AG09309 (cell line): ENCODE measurements at places on chromosomes 13 and 19.

GRCh38 chr13:93268327-93269028, 41.9 kb downstream of the GPC6 start:
- no peak for DNase-seq

DNA sequence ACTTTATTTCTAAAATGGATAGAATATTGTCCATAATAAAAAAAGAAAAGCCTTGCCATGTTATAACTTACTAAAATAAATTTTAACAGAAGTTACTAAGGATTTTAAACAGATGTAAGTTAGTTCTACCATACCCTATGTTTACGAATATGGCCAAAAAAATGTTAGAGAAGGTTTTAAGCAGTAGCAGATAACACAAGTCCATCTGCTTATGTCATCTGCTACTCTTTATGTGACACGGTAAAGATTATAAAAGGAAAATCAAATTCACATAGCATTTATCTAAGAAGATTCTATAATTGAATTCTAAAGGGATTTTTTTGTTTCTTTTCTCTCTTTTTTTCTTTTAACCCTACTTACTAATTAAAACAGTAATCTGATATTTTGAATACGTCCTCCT, 114.2 kb upstream of the MIR17HG start:
- no peak for DNase-seq

DNA sequence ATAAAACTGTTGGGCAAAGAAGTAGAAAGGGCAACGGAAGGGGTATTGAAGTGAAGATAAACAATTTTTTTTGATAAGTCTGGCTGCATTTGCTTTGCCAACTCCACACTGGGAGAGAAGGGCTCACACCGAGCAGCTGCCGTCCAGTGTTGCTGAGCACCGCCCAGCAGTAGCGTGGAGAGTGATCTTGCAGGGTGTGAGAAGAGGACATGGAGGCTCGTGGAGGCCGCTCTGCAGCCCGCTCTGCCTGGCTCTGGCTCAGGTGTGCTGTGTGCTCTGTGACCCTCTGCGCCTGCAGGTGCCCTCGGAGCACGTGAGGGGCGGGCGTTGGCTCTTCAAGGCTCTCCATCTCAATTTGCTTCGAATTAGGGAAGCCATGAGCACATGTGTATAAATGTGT, 35.9 kb upstream of the TEX29 start:
- no peak for DNase-seq

GRCh38 chr13:44668688-44669087, 92.6 kb upstream of the TSC22D1 start:
- no peak for DNase-seq

GRCh38 chr19:36420961-36421748, 2.7 kb upstream of the ZFP82 start:
- no peak for DNase-seq

- no peak for DNase-seq
Measured at GRCh38 chr19:44757057-44757734, 8.7 kb downstream of the BCL3 start.

GRCh38 chr19:37564624-37565369, 29.8 kb downstream of the ZNF571 start:
- no peak for DNase-seq

DNA sequence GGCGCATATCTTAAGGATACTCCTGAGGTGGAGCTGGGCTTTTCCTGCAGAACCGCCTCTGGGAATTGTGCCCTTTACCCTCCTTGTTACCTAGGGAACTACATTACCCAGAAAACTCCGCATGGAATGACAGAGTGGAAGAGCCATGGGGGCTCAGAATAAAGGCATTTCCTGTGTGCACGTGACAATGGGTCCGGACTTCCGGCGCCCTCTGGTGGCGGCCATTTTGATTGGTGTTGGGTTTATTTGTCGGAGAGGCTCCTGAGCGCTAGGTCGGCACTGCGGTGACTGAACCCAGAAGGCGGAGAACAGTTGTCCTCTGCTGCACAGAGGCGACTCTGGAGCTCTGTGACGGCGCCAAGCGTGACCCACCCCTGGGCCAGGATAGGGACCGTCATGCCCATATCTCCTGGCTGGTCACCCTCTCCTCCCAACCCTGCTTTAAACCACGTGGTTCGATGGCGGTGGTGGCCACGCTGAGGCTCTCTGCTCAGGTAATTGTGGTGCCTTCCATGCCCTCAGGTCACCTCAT, at the start of gene ZNF587B:
Gene ZNF587B (plus strand): TSS at position 229 of the 532 bp plus-strand sequence. CDS start 230 bp downstream, at position 459.
- DNase-seq = no peak

GRCh38 chr13:51067706-51068105, 43.4 kb downstream of the C13orf42 start:
- no peak for DNase-seq

GRCh38 chr19:38288123-38288855, 15.8 kb upstream of the C19orf33 start:
- no peak for DNase-seq

- DNase-seq = no peak
Measured at GRCh38 chr19:45501730-45502014, 3.4 kb downstream of the PPM1N start.

DNA sequence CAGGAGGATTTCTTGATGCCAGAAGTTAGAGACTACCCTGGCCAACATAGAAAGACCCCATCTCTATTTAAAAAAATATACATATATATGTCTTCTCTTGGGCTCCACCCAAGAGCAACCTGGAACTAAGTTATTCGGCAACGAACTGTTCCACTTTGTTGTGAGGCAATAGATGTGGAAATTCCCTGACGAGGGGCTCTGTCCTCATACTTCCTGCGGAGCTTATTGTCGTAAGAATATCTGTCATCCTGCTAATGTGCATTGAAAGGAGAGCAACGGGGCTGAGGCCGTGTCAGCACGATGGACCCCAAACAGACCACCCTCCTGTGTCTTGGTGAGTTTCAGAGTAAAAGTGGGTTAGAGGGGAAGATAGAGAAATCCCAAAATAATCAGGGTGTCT, at the start of gene FCAR:
Gene FCAR (plus strand): TSS at position 246 of the 400 bp plus-strand sequence. CDS start 55 bp downstream, at position 301.
- no peak for DNase-seq
